ENCODE measurements at places on chromosomes 2 and 18.

DNA sequence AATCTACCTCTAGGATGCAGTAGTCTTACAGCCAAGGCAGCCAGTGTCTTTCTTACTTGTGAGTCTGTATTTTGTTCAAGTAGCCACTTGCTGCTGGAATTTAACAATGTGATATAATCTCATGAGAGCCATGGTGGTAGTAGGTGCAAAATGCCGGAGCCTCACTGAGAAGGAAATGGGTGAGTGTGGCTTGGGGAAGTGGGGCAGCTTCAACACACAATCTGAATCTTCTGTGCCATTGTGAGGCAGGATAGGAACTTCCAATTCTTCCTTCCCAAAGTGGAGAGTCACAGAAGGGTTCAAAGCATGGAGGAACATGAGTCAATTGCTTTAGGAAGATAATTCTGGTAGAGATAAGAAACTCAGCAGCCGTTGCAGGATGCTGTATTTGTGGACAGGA is 158.7 kb upstream of the APCDD1 start:
- DNase-seq = no peak

DNA sequence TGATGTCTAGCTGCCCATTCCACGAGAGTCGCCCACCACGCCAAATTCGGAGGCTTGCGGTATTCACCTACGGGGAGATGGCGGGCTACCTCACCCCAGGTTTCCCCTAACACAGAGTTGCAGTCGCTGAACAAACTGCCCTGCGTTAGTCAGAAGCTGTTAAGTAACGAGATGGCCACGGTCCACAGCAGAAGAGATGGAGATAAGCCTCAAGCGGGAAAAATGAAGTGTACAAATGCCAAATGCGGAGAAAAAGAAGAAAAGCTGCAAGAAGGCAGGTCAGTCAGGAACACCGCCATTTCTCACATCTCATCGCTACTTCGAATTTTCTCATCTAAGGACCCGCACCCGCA is 425 bp downstream of the ASB3 start:
- DNase-seq = peak; percentile 12

DNA sequence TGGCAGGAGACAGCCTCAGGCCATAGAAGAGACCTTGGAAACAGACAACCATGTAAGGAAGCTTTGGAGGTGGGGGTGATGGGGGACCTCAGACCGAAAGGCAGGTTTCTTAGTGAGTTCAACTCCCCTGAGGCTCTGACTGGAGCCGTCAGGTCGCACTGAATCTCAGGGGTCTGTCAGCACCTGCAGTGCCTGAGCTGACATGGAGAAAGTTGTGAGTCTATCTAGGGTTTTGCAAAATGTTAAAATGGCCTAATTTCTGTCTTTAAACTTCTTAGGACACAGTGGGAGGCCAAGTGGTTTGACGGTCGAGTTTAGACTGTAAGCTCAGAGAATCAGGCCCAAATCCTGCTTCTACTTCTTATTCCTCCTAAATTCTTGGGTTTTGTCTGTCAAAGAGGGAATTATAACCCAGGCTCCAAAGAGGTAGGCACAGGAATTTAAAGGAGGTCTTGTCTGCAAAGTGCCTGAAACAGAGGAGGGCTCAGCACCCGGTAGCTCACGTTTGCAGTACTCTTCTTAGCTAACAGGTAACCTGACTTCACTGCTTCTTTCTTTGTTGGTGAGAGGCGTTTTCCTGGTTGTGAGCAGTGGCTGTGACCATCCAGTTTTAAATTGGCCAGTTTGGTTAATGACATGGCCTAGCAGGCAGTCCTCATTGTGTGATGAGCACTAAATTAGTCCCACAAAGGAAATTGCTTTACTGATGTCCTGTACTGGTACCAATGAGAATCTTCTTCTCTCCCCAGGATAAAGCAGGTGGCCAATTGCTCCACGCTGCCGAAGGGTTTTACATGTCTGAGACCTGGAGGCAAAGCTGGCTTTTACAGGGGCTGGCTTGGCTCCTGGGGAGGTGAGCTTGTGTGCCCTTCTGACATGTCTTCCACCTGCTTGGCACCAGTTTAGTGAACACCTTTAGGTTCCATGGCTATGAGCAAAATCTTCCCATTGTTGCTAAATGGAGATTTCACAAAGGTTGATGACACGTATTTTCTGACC is 95.7 kb downstream of the MYCN start:
- DNase-seq = no peak

- DNase-seq = no peak
Observed at GRCh38 chr2:206968134-206969086, 29.1 kb downstream of the CPO start.

DNA sequence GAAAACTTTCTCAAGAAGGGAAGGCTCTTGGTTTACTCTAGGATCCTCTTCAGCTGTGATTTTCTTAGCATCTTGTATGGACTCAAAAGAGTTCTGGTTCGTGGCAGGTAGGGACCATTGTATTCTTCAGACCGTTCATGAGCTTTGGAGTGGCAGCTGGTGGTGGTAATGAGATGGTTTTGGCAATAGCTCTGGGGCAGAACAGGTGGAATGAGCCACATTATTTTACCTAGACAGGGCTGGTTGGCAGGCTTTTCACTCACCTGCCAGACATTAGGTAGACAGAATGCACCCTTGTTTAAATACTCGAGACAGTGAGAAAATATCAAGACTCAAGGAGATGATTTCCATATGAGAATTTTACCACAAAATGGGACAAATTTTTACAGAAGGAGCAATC is 26.2 kb upstream of the MGAT5 start:
- no peak for DNase-seq

DNA sequence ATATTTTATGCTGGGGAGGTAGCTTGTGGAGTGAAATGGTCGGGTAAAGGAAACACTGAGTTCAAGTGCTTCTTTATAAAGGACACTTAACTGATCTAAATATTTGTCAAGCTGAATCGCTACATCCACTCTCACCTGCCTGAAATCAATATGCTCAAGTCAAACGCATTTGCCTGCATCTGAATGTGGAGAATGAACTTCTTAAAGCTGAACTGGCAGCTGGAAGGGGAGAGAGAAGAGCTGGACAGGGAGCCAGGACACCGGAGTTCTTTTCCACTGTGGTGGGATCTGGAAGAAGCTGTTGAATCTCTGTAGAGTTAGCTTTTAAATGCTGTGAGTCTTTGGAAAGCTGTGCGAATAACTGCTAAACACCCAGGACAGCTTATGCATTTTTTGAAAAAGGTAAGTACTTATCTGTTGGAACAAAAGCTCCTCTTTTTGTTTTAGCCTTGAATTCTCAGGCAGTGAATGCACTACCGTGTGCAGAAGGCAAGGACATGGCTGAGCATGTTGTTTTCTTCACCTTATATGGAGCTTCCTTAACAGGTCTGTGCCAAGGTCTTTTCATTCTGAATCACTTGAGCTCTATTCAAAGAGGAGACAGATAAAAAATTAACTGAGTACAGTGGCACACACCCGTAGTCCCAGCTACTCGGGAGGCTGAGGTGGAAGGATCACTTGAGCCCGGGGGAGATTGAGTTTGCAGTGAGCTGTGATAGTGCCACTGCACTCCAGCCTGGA is 74.2 kb upstream of the KLF7 start:
- DNase-seq = no peak

GRCh38 chr2:172085460-172086159 is at the start of gene DLX1:
Gene DLX1, plus strand, starts transcription at chr2:172085507. Its CDS starts 171 bp downstream, at chr2:172085678.
- no peak for DNase-seq

DNA sequence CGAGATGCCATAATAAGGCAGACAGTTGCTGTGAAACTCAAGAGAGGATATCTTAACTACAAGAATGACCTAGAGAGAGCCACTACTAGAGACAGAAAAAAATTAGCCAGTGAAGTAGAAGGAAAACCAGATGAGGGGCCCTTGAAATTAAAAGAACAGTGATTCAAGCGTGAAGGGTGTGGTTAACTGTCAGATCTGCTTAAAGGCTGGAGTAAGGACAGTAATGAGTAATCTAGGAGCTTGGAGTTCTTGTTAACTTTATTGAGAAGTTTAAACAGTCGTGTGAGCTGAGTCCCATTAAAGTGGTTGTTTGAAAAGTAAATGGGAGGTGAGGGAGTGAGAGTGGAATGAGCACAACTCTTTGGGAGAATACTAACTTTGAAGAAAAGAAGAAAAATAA is 21.3 kb downstream of the PIGN start:
- DNase-seq = no peak

DNA sequence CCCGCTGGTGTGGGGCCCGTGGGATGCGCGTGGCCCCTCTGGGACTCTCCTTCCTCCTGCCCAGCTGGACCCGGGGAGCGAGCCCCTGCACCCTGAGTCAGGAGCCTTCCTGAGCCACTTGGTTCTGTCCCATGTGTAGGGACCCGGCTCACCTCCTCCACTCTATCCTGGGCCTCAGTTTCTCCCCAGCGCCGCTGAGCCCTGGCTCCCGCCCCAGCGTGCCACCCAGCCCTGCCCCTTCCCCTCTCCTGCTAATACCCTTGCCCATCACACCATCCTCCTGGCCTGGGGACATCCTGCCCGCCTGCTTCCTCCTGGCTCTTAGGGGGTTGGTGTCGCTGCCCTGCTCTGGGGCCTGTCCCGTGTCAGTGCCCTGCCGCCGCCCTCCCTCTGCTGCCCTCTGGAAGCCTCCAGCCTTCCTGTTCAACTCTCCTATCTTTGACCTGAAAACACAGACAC is 24.8 kb downstream of the GPC1 start:
- no peak for DNase-seq

DNA sequence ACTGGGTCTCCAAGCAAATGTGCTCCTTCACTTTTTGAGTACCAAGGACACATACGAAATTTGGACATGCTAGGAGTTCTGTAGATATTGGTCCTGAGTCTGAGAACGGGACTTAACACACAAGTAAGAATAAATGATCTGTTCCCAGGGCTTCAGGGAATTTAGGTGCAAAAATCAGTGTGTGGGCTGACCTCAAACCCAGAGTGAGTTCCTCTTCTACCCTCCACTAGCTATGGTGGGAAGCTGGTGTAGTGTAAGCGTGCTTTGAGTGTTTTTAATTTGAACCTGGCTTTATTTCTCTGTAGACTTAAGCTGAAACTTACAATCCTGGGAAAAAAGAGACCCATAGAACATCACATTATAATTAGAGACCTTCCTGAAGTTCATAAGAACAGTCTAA is 50.5 kb downstream of the MYO3B start:
- no peak for DNase-seq

DNA sequence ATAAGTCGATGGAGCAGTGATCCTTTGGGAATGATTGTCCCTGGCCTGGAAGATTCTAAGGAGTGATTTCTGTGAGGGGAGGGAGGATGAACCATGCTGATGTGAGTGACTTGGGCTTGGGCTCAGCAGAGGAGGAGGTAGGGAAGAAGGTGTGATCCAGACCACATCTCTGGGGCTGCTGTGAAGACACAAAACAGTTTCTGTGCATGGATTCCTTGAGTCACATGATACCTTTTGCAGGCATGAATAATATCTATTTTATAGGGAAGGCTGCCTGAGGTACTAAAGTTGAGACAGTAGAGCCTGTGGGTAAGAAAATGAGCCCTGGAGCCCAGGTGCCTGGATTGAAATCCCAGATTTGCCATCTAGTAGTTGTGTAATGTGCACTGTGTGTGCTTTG is 29.8 kb downstream of the SLC1A4 start:
- DNase-seq = no peak

DNA sequence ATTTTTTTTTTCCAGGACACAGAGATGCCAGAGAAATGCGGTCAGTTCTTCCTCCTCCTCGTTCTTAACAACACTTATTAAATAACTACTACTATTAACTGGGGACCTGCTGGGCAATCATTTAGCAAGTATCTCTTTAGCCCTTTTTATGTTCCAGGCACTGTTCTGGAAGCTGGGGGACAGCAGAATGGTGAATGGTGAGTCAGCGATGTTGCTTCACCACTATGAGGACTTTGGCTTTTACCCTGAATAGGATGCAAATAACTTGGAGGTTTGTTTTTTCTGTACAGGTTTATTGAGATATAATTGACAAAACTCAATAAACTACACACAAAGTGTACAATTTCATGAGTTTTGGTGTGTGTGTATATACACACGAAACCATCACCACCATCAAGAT is 179.9 kb upstream of the MSH6 start:
- no peak for DNase-seq

DNA sequence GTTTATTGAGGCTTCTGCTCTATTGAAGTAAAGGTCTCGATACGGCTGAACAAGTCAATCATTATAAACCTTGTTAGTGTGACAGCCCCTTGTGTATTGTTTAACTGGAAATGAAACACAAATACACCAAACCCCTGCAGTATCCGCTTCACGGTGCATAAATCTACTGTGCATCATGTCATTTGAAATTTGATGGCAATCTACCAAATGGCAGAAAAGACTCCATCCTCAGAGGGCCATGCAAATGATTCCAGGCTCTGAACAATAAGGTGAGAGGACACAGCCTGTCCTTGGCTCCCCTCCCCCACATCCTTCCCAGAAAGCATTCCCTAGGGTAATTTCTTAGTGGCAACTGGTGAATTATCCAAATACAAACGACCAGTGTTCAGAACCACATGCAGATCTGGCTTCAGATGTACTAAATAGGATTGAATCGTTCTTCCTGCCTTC is 80.6 kb downstream of the ADCYAP1 start:
- DNase-seq = no peak

GRCh38 chr2:211494085-211494484 is 937.7 kb downstream of the CPS1 start:
- DNase-seq = no peak

DNA sequence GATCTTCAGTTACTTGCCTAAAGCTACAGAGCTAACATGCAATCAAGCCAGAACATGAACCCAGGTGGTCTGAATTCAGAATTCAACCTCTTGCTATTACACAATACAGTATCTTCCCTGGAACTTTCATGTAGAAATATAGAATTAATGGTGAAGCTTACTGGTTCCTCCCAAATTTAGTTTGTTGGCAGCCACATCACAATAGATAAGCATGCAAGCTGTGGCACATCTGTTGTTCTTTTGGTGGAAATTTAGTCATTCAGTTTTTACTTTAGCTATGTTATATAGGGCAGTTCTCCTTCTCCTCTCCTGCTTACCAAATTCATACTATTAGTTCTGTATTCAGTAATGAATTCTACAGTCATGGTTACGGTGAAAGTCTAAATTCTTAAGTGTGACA is 101.0 kb upstream of the RNF152 start:
- DNase-seq = no peak

DNA sequence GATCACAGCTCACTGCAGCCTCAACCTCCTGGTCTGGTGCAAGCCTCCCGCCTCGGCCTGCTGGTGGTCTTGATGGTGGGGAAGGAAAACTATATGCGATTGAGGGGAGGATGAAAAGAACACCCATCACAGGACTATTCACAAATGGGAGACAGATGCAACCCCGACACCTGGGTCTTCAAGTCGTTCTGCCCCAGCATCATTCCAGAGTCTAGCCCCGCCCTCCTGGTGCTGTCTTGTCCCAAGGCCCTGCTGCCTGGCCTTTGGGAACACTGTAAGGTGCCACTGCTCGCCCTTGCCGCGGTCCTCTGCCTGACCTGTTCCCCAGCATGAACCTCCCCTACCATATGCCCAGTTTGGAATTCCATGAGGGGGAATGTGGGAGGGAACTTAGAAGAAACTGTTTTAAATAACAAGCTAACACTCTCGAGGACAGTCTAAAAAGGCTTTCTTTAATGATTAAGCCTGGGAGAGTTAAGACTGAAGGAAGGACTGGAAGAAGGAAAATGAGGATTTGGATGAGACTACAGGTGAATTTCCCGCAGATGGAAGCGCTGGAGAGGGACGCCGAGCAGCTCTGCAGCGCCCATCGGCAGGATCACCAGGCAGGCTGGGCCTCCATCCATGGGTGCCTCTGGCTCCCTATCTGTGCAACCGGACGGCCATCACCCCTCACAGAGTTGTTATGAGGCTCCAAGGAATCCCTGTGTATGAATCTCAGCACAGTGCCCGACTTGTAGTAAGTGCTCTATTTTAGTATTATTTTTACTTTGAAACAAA is 75.0 kb downstream of the MEX3C start:
- no peak for DNase-seq
